ENCODE measurements at places on chromosomes 12 and 14.

- DNase-seq, result no peak
These were observed 1178.8 kb downstream of the VRK1 start for GRCh38 chr14:97975962-97976361.

- DNase-seq, result no peak
These were observed 21.9 kb downstream of the ANO2 start for GRCh38 chr12:5923043-5923605.

- no peak for DNase-seq
These were observed 218.7 kb upstream of the NOS1 start for GRCh38 chr12:117580015-117580717.

DNA sequence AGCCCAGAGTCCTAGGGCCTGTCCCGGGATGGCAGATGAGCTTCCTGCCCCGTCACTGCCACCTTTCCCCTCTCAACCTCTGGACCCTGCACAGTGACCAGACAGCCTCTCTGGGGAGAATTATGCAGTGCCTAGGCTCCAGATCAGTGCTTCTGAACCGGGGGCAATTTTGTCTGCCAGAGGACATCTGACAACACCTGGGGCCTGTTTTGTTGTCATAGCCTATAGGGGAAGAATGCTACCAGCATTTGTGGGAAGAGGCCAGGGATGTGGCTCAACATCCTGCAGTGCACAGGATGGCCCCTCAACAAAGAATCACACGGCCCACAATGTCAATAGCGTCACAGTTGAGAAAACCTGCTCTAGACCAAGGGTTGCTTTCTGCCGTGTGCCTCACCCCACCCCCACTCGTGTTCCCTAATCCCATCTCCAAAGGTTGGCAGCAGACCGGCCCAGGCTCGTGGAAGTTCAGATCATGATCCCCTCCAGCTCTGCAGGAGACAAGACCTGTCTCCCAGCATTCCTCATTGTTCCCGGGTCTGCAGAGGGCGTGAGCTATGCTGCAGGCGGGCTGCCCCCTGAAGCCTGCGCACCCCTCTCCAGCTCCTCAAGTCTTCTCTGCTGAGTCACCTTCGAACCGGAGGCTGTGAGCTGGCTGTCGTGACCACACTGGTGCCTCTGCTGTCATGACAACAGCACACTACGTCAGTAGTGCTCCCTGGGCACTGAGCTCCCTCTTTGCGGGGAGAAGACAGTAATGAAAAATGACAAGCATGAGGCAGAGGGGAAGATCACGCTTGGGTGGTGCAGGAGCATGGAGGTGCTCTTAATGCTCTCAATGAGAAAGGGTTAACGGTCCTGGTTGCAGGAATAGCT, 2.0 kb upstream of the GAPDH start:
- no peak for DNase-seq

- DNase-seq, result no peak
These were observed 40.8 kb downstream of the SPATA7 start for GRCh38 chr14:88426271-88426670.

DNA sequence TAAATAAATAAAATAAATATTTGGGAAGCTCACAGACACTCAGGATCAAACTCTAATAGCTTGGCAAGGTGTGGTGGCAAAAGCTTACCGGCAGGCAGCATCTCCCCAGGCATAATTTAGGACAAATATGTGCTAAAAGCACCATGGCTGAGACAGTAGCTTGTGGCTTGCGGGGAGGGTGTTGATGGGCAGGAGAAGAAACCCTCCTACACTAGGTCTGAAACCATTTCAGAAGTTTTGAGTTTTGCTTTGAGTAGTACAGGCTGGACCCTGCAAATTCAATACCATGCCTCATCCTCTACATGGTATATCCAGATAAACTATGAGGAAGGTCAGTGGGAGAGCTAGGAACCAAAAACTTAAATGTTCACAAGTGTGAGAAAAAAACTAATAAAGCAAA, 33.1 kb downstream of the MAP3K9 start:
- no peak for DNase-seq

DNA sequence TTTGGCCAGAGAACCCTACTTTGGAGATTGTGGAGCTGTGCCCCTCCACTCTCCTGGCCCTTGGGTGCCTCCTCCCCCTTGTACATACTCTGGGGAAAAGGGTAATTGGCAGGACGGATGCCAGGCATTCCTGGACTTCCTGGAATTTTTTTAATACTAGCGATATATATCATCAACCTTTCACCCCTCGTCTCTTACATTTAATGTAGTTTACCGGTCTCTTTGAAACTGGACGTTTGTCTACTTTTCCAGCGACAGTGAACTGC, 767 bp upstream of the CRY1 start:
- no peak for DNase-seq

Data from NCI-H1417 treated with DMSO at 0.1 percent for 48 hours (cell line).